ENCODE measurements at places on chromosomes 5 and 9.

- no peak for DNase-seq
Measured at GRCh38 chr5:160537940-160538339, 116.3 kb downstream of the PTTG1 start.

- DNase-seq = no peak
Measured at GRCh38 chr9:126638571-126639132, 24.9 kb downstream of the LMX1B start.

GRCh38 chr5:68587171-68587570 lies 371.6 kb downstream of the PIK3R1 start:
- DNase-seq = no peak

- DNase-seq = no peak
Measured at GRCh38 chr5:138807182-138807581, 54.0 kb downstream of the CTNNA1 start.

- DNase-seq = no peak
Measured at GRCh38 chr5:147643142-147643541, 133.3 kb upstream of the DPYSL3 start.

DNA sequence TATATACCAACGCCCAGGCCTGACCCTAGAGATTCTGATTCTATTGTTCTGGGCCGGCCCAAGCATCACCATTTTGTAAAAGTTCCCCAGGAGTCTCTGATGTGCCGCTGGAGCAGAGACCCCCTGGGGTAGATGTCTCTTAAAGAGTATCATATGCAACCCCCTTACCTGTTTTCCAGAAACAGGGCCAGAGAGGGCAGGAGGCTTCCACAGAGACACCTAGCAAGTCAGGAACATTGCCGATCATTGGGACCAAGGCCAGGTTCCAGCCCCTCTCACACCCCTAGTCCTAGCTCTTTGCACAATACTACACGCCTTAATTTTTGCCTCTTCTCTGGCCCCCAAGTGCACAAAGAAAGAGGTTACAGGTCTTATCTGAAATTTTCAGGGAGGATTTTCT lies 63.8 kb downstream of the TMOD1 start:
- no peak for DNase-seq

GRCh38 chr5:111853748-111854147 lies 96.8 kb upstream of the NREP start:
- DNase-seq = no peak

DNA sequence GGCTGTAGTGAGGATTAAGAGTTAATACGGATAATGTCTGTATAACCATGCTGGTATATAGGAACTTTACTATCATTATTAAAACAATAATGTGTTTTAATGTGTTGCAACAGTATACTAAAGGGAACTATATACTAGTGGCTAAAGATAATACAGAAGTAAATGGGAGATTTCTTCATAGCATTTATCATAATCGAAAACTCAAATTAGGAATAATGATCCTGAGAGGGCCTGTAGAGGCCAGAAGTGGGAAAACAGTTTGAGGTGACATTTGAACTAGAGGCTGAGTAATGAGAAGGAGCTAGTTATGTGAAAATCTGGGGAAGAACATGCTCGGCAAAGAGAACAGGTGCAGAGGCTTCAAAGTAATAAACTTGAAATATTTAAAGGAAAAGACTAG lies 2.9 kb downstream of the TCERG1 start:
- no peak for DNase-seq

- no peak for DNase-seq
Measured at GRCh38 chr9:123686829-123687192, 243.1 kb downstream of the DENND1A start.

GRCh38 chr5:38697013-38697412 lies 140.6 kb upstream of the LIFR start:
- no peak for DNase-seq

DNA sequence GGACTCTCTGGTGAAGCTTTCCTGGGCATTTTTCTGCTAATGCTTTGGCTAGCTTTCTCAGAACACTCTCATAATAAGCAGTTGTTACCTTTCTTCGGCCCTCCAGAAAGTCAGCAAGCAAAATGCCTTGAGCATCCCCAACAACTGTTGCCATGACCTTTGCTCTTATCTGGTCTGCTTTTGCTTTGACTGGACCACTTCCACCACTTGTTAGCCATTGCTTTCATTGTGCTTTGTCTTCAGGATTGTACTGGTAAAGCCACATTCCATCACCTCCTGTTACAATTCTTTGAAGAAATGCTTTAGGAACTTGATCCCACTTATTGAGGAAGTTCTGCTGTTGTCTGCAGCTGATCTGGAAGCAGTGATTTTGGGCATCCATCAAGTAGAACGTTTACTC lies 35.7 kb downstream of the RAD50 start:
- no peak for DNase-seq

DNA sequence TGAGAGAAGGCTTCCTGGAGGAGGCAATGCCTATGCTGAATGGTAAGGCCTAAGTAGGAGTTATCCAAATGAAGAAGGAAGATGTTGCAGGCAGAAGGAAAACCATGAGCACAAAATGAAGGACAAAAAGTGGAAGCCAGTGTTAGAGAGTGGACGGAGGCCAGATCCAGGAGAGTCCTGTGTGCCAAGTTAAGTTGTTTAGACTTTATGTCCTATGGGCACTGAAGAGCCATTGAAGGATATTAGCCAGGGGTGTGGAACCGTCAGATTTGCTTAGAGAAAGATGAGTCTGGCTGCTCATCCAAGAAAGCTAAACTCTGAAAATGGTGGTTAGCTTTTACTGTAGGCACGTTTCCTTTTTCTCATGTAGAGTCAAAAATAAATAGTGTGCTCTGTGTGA lies 254.7 kb downstream of the ADAMTSL1 start:
- no peak for DNase-seq

GRCh38 chr5:115016646-115017045 lies 153.1 kb downstream of the TRIM36 start:
- no peak for DNase-seq

DNA sequence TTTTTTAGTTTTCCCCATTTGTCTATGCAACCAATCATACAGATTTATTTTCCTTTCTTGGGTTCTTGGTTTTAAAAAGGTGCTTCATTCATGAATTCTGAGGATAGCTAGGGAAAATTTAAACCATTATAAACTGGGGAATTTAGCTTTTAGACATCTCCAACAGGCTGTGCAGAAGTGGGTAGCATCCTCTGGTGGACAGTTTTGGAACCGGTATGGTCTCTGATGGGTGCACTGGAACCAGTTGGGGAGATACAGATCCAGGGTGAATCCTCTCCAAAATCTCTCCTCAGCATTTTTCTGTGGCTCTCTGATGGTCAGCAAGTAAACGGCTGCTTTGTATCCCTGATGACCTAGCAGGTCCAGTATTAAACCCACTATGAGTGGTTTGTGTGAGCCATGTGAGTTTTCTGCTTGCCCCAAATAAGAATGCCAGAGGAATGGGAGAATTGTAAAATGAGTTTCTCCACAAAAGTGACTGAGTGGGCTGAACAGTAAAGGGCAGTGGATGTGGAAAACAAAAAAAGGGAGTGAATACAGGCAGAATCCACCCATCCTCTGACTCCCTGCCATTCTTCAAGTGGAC lies 9.1 kb upstream of the DNAJC25 start:
- DNase-seq = no peak

GRCh38 chr5:112342389-112342788 lies 76.7 kb downstream of the EPB41L4A start:
- no peak for DNase-seq

GRCh38 chr9:75139201-75139600 lies 50.9 kb downstream of the OSTF1 start:
- DNase-seq = no peak

GRCh38 chr9:135248111-135248510 lies 160.6 kb downstream of the OLFM1 start:
- no peak for DNase-seq
